ENCODE measurements at places on chromosomes 4 and X.

DNA sequence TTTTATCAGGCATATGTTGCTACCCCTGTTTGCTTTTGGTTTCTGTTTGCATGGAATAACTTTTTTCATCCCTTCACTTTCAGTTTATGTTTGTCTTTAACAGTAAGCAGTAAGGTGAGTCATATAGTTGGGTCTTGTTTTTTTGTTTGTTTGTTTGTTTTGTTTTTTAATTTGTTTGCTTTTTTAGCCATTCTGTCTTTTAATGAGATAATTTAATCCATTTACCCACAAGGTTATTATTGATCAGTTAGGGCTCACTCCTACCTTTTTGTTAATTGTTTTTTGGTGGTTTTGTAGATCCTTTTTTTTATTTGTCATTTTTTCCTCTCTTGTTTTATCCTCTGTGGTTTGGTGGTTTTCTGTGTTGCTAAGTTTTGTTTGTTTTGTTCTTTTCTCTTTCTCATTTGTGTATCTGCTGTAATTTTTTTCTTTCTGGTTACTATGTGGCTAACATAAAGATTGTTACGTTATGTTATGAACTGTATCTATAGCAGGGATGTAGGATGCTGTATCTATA is 379.5 kb upstream of the MAD2L1 start:
- DNase-seq, result no peak

DNA sequence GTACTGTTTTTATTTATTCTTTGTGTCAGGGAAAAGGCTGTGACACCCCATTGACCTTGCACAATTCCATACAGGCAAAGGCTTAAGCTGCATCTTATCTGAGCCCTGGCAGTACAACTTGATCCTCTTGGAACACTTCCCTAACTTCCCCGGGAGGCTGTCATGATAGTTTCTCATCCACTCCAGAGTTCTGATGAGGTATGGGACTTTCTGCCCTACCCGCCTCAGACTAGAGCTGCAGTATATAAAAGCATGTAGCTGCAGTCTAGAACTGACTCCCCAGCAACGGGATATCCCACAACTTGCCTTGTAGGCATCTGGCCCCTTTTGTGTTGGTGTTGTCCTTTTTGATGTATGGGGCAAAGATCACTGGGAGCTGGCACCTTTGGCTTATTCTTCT is 72.7 kb downstream of the FNIP2 start:
- DNase-seq, result no peak

DNA sequence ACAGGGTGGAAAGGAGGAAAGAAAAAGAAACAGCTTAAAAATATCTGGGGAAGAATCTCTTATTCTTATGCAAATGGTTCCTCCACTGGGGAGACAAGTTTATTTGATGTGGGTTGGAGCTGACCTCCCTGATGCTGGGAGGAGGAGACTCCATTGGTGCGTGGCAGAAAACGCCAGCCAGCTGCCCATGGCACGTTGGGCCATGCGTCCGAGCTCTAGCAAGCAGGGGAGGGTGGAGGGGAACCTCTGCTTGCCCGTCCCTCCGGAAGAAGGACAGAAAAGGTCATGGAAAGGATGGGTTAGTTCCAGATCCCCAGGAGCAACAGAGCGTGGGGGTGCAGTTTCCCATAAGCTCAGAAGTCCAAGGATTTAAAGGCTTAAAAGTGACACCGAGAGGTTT is 210.4 kb downstream of the KLHL4 start:
- no peak for DNase-seq

GRCh38 chr4:179182741-179183140 is 1740.5 kb upstream of the AGA start:
- DNase-seq, result no peak

- no peak for DNase-seq
These were observed 189.6 kb upstream of the NHS start for GRCh38 chrX:17185431-17185830.

- DNase-seq, result no peak
These were observed 255.1 kb upstream of the LDB2 start for GRCh38 chr4:17153572-17153971.

GRCh38 chrX:144040793-144041192 is 156.9 kb downstream of the UBE2NL start:
- no peak for DNase-seq

GRCh38 chr4:41143311-41144039 is 70.9 kb downstream of the APBB2 start:
- DNase-seq, result no peak

- no peak for DNase-seq
These were observed 4.5 kb upstream of the SETD7 start for GRCh38 chr4:139560406-139561104.

- DNase-seq, result no peak
These were observed 116.8 kb upstream of the KIT start for GRCh38 chr4:54540931-54541330.

DNA sequence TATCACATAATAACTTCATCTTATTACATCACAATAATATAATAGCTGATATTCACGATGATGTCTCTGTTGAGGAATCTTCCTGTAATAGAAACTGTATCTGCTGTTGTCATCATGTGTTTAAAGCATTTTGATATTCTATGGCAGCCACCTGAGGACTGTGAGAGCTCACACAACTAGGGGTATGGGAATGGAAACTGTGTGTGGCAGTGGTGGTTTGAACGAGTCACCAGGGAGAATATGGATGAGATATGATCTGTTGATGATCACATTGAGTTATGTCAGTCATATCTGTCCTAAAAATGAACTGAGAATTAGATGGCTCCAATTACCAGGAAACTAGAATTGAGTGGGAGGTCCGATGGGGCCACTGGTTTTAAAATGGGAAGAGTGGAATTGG is 169.6 kb downstream of the MID1IP1 start:
- no peak for DNase-seq

GRCh38 chr4:159334461-159334860 is 231.6 kb downstream of the RAPGEF2 start:
- no peak for DNase-seq

- DNase-seq, result no peak
These were observed 27.2 kb downstream of the LIN54 start for GRCh38 chr4:82983444-82983843.

- DNase-seq, result no peak
These were observed 39.5 kb downstream of the AMOT start for GRCh38 chrX:112800971-112801775.

GRCh38 chr4:12110627-12111026 is 681.9 kb upstream of the HS3ST1 start:
- no peak for DNase-seq

DNA sequence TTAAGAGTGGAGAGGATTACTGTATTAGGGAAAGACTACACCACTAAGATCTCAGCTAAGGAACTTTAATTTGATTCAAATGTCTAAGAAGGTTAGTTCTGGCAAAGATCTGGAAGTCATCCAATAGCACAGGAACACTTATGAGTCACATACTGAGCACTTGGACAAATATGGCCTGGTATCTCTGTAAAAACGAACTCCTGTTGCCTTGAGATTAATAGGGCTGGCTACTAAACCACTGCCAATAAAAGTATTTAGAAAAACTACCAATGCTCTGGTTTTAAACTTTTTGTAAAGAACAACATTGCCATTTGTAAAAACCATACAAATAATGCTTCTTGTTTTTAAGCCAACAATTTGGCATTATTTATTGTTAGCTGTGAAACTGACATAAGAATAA is 70.5 kb downstream of the SEC24D start:
- no peak for DNase-seq

GRCh38 chr4:17968721-17969120 is 52.8 kb downstream of the LCORL start:
- no peak for DNase-seq

DNA sequence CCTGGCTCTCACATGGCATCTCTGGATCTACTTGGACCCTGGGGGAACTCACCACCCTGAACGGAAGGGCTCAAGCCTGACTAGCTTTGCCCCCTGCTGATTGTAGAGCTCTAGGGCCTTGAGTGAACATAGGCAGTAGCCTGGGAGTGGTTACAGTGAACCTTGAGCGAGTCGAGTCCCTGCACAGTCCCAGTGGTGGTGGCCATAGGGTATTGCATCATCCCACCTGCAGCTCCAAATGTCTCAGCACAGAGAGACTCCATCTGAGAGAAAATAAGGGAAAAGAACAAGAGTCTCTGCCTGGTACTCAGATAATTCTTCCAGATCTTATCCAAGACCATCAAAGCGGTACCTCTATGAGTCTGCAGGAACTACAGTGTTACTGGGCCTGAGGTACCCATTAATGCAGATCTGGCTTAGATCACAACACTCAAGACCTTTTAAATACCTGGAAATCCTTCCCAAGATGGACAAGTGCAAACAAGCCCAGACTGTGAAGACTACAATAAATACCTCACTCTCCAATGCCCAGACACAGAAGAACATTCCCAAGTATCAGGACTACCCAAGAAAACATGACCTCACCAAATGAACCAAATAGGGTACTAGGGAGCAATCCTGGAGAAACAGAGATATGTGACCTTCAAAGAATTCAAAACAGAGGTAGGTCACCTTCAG is 167.5 kb upstream of the TET2 start:
- DNase-seq, result no peak

- DNase-seq, result peak; percentile 0
These were observed 39.6 kb downstream of the ZCCHC13 start for GRCh38 chrX:74343343-74344279.

DNA sequence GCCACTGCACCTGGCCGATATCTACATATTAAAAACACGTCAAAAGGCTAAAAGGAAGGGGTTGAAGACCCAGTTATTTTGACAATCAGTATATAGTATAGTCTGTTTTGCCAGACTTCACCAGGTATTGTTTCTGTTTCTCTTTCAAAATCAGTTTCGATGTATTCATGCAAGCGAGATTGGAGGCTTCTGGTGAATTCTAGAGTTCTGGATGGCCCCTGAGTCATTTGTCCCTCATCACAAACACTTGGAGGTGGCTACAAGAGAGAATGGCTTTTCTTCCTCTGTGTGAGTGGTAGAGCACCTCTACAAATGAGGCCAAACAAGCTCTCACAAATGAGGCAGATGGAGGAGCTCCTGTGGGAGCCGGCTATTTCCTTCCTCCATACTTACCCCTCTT is 68.6 kb upstream of the ADGRG2 start:
- no peak for DNase-seq

GRCh38 chrX:150775569-150776350 is 82.6 kb downstream of the MTMR1 start:
- no peak for DNase-seq

- DNase-seq, result no peak
These were observed 121.2 kb upstream of the MID1 start for GRCh38 chrX:10741550-10741949.

DNA sequence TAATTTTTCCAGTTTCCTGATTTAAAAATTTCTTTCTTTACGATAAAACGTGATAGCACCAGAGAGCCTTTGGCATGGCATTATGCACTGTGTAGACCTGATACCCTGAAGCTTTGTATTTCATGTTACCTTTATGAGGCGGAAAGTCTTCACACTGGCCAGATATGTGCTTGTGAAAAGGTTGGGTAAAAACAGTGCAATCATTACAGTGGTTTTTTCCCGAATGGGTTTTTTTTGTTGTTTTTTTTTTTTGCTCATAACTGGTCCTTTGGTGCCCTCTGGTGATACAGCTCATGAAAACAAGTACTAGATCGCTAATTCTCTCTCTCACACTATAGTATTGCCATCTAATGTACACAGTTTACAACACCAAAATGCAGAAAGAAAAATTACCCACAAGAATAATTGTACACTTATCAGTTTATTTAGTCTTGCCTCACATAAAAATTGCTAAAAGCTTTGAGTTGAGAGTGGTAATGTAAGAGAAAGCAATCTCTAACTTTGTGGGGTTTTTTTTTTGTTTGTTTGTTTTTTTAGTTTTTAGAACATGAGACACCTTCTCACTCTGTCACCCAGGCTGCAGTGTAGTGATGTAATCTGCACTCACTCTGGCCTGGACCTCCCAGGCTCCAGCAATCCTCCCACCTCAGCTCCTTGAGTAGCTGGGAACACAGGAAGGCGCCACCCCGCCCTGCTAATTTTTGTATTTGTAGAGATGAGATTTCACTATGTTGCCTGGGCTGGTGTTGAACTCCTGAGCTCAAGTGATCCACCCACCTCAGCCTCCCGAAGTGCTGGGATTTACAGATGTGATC is 21.3 kb downstream of the SPCS3 start:
- no peak for DNase-seq
